RPMI7951 (cell line): ENCODE measurements at places on chromosomes 1 and 21. TPM values are rescaled to one million over a fixed set of nuclear protein-coding genes. Genes with fewer than 3 reads are reported as not detected.

The CHIT1 gene
- not detected in 2 replicates for total RNA-seq

The MROH9 gene
- not detected in 2 replicates for total RNA-seq

The UMODL1 gene
- not detected in 2 replicates for total RNA-seq

The ESRRG gene
- under 0.01 TPM in 1 of 2 replicates, not detected in the other for total RNA-seq

The DNAJC28 gene
- 2.0 and 2.6 TPM in 2 replicates for total RNA-seq

The DHDDS gene
- total RNA-seq, result 30.8 and 33.2 TPM in 2 replicates

The GPR37L1 gene
- total RNA-seq, result not detected in 2 replicates

The CYP4A22 gene
- total RNA-seq, result not detected in 2 replicates

The FMO1 gene
- total RNA-seq, result 0.10 and 0.12 TPM in 2 replicates

The CMPK1 gene
- 137 and 168 TPM in 2 replicates for total RNA-seq

The SLC22A15 gene
- 0.20 and 0.60 TPM in 2 replicates for total RNA-seq

The FBXO44 gene
- 4.7 and 6.7 TPM in 2 replicates for total RNA-seq

The HOOK1 gene
- total RNA-seq, result not detected in 2 replicates

The FCRLB gene
- total RNA-seq, result 2.2 and 2.4 TPM in 2 replicates

The CD101 gene
- total RNA-seq, result 0.39 and 0.48 TPM in 2 replicates

The OR2L2 gene
- not detected in 2 replicates for total RNA-seq

The CA6 gene
- not detected in 2 replicates for total RNA-seq

The AZIN2 gene
- total RNA-seq, result 9.4 TPM in 2 replicates

The FHAD1 gene
- 5.5 and 6.8 TPM in 2 replicates for total RNA-seq

The SLC35F3 gene
- total RNA-seq, result 4.6 and 4.9 TPM in 2 replicates

The CCDC24 gene
- 5.5 and 5.9 TPM in 2 replicates for total RNA-seq

The CR1L gene
- 0.24 TPM in 1 of 2 replicates, not detected in the other for total RNA-seq

The CD1D gene
- total RNA-seq, result 0.36 and 1.3 TPM in 2 replicates
